A549 treated with Hydrocortisone at 1 μM for 4 hours (cell line): ENCODE measurements at places on chromosomes 12 and 14. TPM values are rescaled to one million over a fixed set of nuclear protein-coding genes. Genes with fewer than 3 reads are reported as not detected.

FAM216A gene
- 18.3 to 21.0 TPM (median 19.9 TPM) in 5 replicates for total RNA-seq

MYH6 gene
- total RNA-seq = 0.03 to 0.16 TPM (median 0.12 TPM) in 5 replicates

TMEM30B gene
- total RNA-seq = 0.18 to 0.39 TPM (median 0.25 TPM) in 5 replicates

CLEC4C gene
- total RNA-seq = not detected in 5 replicates

MYF6 gene
- total RNA-seq = not detected in 5 replicates
